ENCODE measurements at places on chromosomes 16 and 17. TPM values are rescaled to one million over a fixed set of nuclear protein-coding genes. Genes with fewer than 3 reads are reported as not detected.

Gene CDH3
- 20.2 TPM for polyA plus RNA-seq

Gene DNAH3
- 2.2 TPM for polyA plus RNA-seq

Gene GNG13
- not detected for polyA plus RNA-seq

Gene GP1BA
- 1.4 TPM for polyA plus RNA-seq

Gene RSKR
- 3.9 TPM for polyA plus RNA-seq

Gene MT1G
- 118 TPM for polyA plus RNA-seq
